HFFc6 (cell line): ENCODE measurements at places on chromosomes 3 and 15.
A peak's percentile ranks its signal among the peaks of the same experiment; 100 is the strongest.

GRCh38 chr15:25095179-25095578, 140.4 kb downstream of the SNRPN start:
- no peak for DNase-seq

DNA sequence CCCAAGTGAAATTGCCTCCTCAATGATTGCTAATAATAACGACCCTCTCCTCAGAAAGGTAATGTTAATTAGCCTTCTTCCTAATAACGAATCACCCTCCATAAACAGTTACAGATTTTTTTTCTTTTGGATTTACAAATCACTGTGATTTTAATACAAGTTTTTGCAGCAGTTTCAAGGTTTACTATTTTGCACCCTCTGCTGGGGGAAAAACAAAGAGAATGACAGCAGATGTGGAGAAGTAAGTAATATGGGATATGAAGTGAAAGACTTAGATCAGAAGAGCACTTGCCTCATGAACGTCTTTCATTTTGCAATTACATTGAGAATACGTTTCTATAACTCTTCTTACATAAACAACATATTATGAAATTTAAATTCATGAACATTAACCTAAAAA, 16.1 kb upstream of the CNTN3 start:
- peak; percentile 65 for DNase-seq

GRCh38 chr3:19632099-19633074, 301.6 kb downstream of the EFHB start:
- no peak for DNase-seq

- DNase-seq: no peak
Observed at GRCh38 chr3:143751643-143752178, 96.6 kb downstream of the SLC9A9 start.

DNA sequence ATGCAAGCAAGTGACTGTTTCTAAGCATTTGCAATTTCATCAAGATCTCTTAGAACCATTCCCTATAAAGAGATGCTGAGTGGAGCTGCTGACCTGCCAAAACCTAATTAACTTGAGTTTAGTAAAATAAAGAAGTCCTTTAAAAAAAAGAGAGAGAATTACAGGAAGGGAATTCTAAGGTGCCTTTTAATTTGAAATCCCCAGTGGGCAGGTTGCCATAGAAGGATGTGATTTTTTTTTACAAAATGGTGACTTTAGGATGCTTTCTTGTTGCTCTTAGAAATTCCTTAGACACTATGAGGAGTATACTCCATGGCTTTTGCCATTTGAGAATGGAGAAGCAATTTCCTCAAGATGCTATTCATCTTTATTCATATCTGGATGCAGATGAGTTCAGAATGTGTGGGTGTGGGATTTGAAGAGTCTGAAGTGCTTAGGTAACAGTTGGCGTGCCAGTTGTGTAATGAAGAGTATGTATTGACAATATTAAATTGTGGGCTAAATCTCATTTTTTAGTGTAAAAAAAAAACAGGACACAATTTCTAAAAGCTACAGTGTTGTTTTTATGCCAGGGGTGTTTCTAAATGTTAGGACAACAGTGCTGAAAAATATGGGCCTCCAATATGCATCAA, 13.6 kb downstream of the LRRC3B start:
- DNase-seq: no peak
